ENCODE measurements at places on chromosomes 7 and 10. TPM values are rescaled to one million over a fixed set of nuclear protein-coding genes. Genes with fewer than 3 reads are reported as not detected.

Gene OPN1SW
- not detected for total RNA-seq

Gene ASIC3
- total RNA-seq, result 9.9 TPM

Gene SLC26A5
- total RNA-seq, result not detected

Gene CCL24
- total RNA-seq, result not detected

Gene CPVL
- total RNA-seq, result 0.53 TPM

Gene KIF11
- 41.3 TPM for total RNA-seq

Gene PDZD8
- 33.1 TPM for total RNA-seq

Gene ASB10
- total RNA-seq, result not detected

Gene DLX6
- not detected for total RNA-seq

Gene SUV39H2
- 18.8 TPM for total RNA-seq

Gene ZNF107
- total RNA-seq, result 2.5 TPM

Gene KNDC1
- total RNA-seq, result 0.74 TPM

Gene HOXA4
- total RNA-seq, result 1.9 TPM

Gene EGFR
- 88.0 TPM for total RNA-seq

Gene TMEM176B
- total RNA-seq, result not detected

Gene AP1S1
- total RNA-seq, result 161 TPM

Gene CYP2E1
- 0.26 TPM for total RNA-seq

Gene HMX2
- total RNA-seq, result not detected

Gene MIOS
- 20.6 TPM for total RNA-seq

Gene MYO1G
- 0.27 TPM for total RNA-seq

Gene JAKMIP3
- 1.1 TPM for total RNA-seq

Gene HABP2
- total RNA-seq, result 0.09 TPM

Gene EPHB6
- total RNA-seq, result 0.80 TPM

Gene RALA
- total RNA-seq, result 27.3 TPM

Gene EIF4H
- total RNA-seq, result 302 TPM

Gene DNAH11
- 0.33 TPM for total RNA-seq

Gene SEMA3A
- total RNA-seq, result 4.5 TPM

Gene RAPGEF5
- 0.06 TPM for total RNA-seq

Gene HPS1
- total RNA-seq, result 30.4 TPM

Gene ANKRD61
- total RNA-seq, result 0.72 TPM

Gene ASAH2
- 2.2 TPM for total RNA-seq

Gene UTF1
- not detected for total RNA-seq

Gene RPS24
- 2,900 TPM for total RNA-seq

Gene TMEM229A
- total RNA-seq, result not detected

Gene SLC13A1
- not detected for total RNA-seq

Gene REEP3
- total RNA-seq, result 15.7 TPM

Gene FAM24B
- total RNA-seq, result 11.9 TPM

Gene LRIT1
- not detected for total RNA-seq

Gene CCL26
- 8.9 TPM for total RNA-seq

Gene TMEM225B
- total RNA-seq, result 0.92 TPM

Measured in A549 treated with AZD2906 at 1 μM for 4 hours (cell line).